ENCODE measurements at places on chromosomes 3 and 15.
A peak's percentile ranks its signal among the peaks of the same experiment; 100 is the strongest.

DNA sequence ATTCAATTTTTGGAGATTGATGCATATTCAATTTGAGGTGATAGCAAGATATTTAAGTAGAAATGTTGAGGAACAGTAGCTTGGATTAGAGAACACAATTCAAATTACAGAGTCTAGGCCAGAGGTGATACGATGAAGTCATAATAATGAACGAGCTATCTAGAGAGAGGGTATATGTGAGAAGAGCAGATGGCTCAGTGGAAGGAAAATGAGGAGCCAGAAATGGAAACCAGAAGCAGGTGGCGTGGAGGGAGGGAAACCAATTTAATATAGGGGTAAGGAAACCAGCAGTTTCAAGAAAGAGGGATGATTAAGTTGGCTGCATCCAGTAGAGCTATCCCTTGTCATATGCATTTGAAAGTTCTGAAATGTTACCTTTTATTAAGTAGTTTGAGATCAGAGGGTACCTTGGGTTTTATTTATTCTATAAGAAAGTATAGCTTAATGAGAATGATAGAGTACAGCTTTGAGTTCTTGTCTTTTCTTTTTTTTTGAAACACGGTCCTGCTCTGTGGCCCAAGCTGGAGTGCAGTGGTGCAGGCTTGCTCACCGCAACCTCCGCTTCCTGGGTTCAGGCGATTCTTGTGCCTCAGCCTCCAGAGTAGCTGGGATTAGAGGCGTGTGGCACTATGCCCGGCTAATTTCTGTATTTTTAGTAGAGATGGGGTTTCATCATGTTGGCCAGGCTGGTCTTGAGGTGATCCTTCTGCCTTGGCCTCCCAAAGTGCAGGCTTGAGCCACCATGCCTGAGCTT, 22.1 kb downstream of the NCK1 start:
- DNase-seq, result peak; percentile 82

GRCh38 chr15:36361351-36361870, 218.0 kb upstream of the CDIN1 start:
- DNase-seq, result no peak

- DNase-seq, result no peak
These were observed 117.3 kb upstream of the PLXND1 start for GRCh38 chr3:129723558-129724324.

GRCh38 chr3:154224866-154225265, 99.4 kb downstream of the DHX36 start:
- DNase-seq, result no peak

GRCh38 chr3:173650596-173650995, 253.1 kb downstream of the NLGN1 start:
- DNase-seq, result no peak

Data from NCI-H1105 treated with DMSO at 0.1 percent for 48 hours (cell line).